Activated CD8-positive, alpha-beta memory T cell treated with anti-CD3 and anti-CD28 coated beads for 4 hours (primary cell): ENCODE measurements at places on chromosomes 4 and X.

GRCh38 chr4:3829956-3830773, 64.0 kb downstream of the ADRA2C start:
- no peak for DNase-seq

GRCh38 chr4:136643416-136643815, 888.9 kb downstream of the PCDH18 start:
- no peak for DNase-seq

DNA sequence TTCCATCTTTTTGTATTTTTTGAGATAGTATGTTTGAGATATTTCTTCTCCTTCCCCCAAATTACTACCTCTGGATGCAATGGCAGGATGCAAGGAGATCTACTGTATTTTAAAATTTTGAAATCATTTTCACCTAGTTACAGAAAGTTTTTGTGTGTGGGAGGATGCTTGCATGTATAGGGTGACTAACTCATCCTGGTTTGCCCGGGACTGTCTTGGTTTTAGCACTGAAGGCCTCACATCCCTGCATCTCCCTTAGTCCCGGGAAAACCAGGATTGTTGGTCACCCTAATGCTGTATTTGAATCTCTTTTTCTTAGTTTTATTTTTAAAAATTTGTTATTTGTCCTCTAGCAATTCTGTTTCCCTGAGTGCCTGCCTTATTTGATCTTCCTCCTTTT, 12.1 kb downstream of the SUPT20HL2 start:
- no peak for DNase-seq

DNA sequence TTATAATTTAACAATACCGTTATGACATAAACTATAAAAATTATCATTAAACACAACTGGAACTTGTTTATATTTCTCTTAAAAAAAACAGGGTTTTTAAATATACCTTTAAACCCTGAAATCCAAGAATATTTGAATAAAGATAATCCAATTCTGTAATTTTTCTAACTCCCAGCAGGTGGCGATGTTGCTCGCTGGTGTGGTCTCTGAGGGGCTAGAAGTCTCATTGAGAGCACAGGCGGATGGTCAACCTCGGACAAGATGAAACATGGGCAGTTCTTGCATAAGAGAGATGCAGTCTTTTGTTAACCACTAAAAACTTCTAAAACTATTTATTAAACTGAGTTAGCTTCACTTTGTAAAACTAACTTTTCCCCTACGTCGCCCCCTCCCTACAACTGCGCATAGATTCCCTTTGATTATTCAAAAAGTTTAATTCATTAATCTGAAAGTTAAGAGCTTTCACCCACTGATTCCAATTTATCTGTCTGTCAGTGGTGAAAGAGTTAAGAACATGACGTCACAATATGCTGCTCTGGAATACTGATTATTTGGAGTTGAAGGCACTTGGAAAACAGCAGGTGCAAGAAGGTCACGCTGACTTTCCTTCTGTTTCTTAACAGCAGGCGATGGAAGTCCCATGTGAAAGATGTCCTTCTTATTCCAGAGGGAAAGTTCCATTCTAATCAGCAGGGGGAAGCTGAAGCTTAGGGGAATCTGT, 29.5 kb downstream of the DMP1 start:
- DNase-seq: no peak
